Right ventricle myocardium superior (tissue), 1 donor: ENCODE measurements at places on chromosomes 4 and X. TPM values are rescaled to one million over a fixed set of nuclear protein-coding genes. Genes with fewer than 3 reads are reported as not detected.
A peak's percentile ranks its signal among the peaks of the same experiment; 100 is the strongest.

GRCh38 chr4:61214680-61215079 lies 14.6 kb downstream of the ADGRL3 start:
- no peak for DNase-seq

DNA sequence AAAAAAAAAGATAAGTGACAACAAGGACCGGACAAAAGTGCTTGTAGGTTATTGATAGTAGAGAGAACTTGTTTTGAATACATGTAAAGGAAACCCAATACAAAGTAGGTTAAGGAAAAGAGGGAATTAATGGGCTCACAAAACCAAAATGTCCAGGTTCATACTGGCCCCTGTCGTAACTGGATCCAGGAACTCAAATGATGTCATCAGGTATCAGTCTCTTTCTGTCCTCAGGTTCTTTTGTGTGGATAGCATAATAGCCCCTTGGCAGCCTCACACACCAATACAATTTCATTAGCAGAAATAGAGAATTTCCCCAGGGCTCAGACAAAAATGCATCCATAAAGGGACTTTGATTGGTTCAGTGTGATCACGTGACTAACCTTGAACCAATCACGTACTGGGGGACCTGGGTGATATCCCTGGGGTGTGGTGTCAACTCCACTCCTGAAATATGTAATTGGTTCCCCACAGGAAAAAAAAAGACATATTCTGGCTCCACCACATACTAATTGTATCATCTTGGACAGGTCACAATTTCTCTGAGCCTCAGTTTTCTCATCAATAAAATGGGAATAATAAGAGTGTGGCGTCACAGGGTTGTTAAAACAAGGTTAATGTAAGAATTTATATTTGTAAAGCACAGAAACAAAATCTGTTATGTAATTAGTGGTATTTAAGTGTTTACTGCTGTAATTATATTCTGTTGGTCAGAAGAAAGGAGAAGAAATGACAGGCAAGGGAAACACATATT lies 174.8 kb downstream of the PDGFRA start:
- no peak for DNase-seq

- no peak for DNase-seq
These were observed 413.3 kb downstream of the MID1IP1 start for GRCh38 chrX:39214387-39215126.

- DNase-seq, result no peak
These were observed 117.7 kb downstream of the ADAM29 start for GRCh38 chr4:175035905-175036304.

- DNase-seq, result no peak
These were observed 221.9 kb downstream of the LHFPL1 start for GRCh38 chrX:112457788-112458187.

GRCh38 chr4:1975880-1976279 lies 32.9 kb downstream of the NELFA start:
- no peak for DNase-seq

DNA sequence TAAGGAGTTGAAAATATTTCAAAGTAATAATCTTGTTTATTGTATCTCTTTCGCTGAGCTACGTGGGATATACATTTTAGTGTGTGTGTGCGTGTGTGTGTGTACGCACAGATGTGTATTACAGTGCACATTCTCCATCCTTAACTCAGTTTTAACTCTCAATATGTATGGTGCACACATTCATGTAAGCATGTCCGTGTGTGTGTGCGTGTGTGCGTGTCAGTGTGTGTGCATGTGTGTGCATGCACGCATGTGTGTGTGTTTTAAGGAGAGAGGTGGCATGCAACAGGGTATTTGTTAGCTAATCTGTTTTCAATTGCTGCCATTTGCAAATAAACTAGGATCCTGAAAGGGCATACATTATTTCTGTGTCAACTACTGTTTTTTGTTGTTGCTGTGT lies 264.9 kb upstream of the CXorf51A start:
- no peak for DNase-seq

DNA sequence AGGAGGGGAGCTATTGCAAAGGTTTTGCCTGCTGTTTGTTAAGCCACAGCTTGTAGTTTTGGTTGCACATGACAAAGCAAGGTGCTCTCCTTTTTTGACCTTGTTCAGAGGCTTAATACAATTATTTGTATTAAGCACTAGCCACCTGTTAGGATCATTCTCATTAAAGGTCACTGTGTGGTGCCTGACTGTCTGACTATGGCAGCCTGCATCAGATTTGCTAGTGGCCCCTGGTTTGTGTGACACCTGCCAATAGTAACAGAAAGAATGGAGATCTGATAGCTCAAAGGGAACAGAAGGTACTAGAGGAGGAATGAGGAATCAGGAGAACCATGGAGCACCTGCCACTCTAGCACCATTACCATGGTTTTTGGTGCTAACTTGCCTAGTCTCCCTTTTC lies 102.5 kb downstream of the POLA1 start:
- DNase-seq, result no peak

GRCh38 chr4:38752941-38753806 lies 29.6 kb downstream of the TLR10 start:
- DNase-seq, result peak; percentile 84

DNA sequence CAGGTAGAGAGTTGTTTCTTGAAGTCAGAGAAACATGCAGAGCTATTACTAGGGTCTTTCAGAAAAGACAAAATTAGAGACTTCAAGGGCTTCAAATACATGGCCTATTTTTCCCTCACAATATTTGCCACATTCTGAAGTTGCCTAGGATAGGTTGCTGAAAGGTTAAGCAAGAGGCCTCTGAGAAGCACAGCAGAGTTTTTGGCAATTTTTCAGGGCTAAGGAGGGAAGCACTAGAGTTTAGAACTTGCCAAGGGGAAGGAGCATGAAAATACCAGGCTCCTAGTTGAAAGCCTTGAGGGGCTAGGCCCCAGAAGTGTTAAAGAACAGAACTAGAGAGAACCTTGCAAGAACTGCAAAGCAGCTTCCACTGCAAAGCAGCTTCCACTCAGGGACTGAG lies 86.4 kb downstream of the ANAPC10 start:
- DNase-seq, result no peak

DNA sequence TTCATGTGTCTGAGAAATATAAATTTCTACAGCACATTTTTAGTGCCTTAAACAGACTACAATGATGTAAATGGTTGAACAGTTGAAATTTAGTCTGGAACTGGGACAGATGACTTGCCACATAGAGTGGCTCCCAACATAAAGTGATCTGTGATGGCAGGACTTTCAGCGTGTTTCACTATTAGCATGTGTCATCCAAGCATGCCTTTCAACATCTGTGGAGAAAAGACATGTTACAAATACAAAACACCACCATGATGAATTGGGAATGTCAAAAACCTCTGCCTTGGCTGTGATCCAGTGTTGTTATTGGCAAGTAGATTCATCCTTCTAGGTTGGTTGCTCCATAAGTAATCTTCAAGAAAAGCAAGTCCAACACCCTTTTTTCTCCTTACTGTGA lies 348.7 kb downstream of the MAPK10 start:
- no peak for DNase-seq

GRCh38 chr4:183838987-183839712 lies 66.0 kb upstream of the STOX2 start:
- no peak for DNase-seq

- DNase-seq, result peak; percentile 70
These were observed 142.0 kb upstream of the RBPJ start for GRCh38 chr4:26178854-26179253.

- no peak for DNase-seq
These were observed 61.2 kb upstream of the NOCT start for GRCh38 chr4:138954428-138954827.

The NXF2B gene
- total RNA-seq, result not detected

The MAGIX gene
- 5.3 TPM for total RNA-seq

The MSL3 gene
- total RNA-seq, result 15.1 TPM

The PQBP1 gene
- total RNA-seq, result 56.2 TPM

The CYLC1 gene
- total RNA-seq, result not detected

The RIPPLY1 gene
- not detected for total RNA-seq

The SH3BGRL gene
- total RNA-seq, result 30.6 TPM

The C4orf50 gene
- not detected for total RNA-seq

The HSD17B13 gene
- total RNA-seq, result 0.32 TPM

The AMBN gene
- not detected for total RNA-seq

The MGARP gene
- total RNA-seq, result 0.48 TPM

The PNMA6A gene
- total RNA-seq, result 3.0 TPM

The GNRHR gene
- total RNA-seq, result not detected

The BRCC3 gene
- 18.4 TPM for total RNA-seq

The XAGE2 gene
- total RNA-seq, result not detected
